Mesenchymal stem cell (in vitro differentiated cells and primary cell): ENCODE measurements at places on chromosomes 11 and 22.

- no peaks in the 10 kb centered on the region for H3K4me1 ChIP-seq
- H3K4me3 ChIP-seq = no peak overlapping the region
- no peaks in the 10 kb centered on the region for H3K27me3 ChIP-seq
- H3K36me3 ChIP-seq = no peaks in the 10 kb centered on the region
- DNase-seq = no peak
Observed at GRCh38 chr11:58276151-58276550, 8.1 kb upstream of the OR10W1 start.

DNA sequence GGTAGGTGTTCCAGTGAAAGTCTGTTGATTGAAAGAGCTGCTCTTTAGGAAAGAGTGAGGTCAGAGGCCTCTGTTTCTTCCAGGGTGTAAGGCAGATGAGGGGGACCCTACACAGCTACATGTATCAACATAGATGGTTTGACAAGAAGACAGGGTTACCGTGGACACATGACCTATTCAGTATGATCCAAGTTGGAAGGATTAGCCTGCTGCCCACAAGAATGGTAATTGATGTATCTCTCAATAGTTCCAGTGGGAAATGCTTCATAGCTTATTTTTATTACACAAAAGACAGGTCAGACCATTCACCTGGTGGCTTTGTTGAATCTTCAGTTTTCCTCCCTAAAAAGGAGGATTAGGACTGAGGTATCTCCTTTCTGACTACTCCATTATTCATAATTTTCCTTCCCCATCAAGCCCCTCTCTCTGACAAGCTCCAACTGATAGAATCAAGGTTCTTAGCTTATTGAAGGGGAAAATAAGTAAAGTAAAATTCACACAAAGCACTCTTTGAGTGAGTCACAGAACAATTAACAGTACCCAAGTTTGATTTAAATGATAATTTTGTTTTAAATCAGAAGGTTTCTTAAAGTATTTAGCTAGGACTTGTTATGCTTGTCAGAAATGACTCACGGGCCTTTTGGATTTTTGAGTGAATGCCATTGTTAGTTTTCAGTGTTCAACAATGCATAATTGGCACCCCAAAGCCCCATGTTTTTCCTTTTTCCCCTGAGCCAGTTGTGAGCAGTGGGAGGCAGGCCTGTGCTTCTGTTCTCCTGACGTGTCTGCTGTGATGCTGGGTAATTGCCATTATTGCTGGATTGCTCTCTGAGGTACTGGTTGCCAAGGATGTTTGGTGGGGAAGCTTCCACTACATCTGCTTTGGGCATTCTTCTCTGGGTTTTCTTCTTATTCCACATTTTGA lies 373.2 kb downstream of the DDX10 start:
- no peaks in the 10 kb centered on the region for H3K36me3 ChIP-seq
- H3K27me3 ChIP-seq = no peaks in the 10 kb centered on the region
- no peak overlapping the region for H3K27ac ChIP-seq
- H3K4me1 ChIP-seq = peaks cover 2% of the 10 kb centered on the region
- no peak for DNase-seq

GRCh38 chr11:120293038-120293800 lies 31.9 kb upstream of the TLCD5 start:
- H3K27ac ChIP-seq = no peak overlapping the region
- no peaks in the 10 kb centered on the region for H3K36me3 ChIP-seq
- H3K4me1 ChIP-seq = no peaks in the 10 kb centered on the region
- DNase-seq = no peak
- H3K4me3 ChIP-seq = no peak overlapping the region

DNA sequence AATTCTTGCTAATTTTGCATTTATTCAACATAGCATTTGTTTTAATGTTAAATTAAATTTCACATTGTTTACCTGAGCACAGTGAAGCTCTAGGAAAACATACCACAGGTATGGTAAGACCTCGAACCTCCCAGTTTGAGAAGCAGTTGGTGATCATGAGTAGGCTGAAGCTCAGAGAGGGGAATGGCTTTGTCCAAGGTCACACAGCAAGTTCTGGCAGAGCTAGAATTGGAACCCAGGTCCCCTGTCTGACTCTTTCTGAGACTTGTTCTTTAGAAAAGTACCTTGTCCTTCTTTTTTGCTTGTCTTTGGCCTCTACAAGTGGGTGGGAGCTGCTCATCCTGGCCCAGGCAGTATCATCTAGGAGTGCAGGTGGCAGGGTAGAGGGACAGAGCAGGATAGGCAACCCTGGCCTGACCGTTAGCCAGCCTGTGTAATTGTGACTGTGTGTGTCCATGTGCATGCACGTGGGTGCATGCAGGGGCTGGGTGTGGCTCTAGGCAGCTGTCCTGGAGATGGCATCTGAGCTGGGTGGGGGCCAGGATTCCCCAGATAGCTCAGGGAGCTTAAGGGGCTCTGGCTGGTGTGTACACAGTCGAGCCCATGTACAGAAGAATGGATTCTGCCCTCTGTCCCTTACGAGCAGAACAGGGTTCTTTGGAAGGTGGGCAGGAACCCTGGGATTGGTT lies 21.6 kb downstream of the PHLDB1 start:
- H3K27ac ChIP-seq = no peak overlapping the region
- H3K36me3 ChIP-seq = peaks cover 95% of the 10 kb centered on the region
- DNase-seq = no peak
- no peak overlapping the region for H3K4me3 ChIP-seq

DNA sequence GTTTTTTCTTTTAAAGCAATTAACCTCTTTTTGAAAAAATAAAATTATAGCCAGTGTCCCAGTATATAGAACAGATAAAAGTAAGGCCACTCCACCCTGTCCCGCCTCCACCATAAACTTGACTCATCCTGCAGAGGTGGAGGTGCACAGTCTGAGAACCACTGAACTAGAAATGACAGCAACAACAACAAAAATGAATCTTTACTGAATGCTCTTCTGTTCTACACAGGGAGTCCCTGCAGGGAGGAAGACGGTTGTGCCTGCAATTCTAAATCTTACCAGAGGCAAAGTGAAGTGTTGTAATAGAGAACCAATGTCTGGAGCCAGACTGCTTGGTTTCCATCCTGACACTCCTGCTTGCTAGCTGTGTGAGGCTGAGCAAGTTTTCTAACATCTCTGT lies 162.3 kb downstream of the FBXO7 start:
- H3K4me3 ChIP-seq = no peak overlapping the region
- no peaks in the 10 kb centered on the region for H3K4me1 ChIP-seq
- no peak overlapping the region for H3K27ac ChIP-seq

DNA sequence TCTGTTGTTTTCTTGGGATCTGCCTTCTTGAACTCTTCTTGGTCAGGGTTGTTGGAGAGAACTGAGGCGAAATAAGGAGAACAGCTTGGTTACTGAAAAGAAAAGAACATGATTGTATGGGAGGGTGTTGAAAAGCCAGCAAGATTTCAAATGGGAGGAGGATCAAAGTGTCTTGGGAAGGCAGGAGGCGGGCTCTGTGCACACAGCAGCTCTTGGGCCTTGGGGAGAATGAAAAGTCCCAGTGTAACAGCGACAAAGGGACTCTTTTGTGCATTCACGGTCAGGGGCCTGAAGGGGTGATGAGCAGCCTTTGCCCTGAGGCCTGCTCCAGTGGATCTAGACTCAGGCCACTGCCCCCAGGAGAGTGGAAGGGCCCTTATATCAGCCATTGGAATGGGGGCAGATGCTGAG lies 135.4 kb downstream of the ADAMTS15 start:
- H3K4me3 ChIP-seq = no peak overlapping the region
- DNase-seq = no peak
- no peaks in the 10 kb centered on the region for H3K36me3 ChIP-seq
- no peaks in the 10 kb centered on the region for H3K27me3 ChIP-seq

DNA sequence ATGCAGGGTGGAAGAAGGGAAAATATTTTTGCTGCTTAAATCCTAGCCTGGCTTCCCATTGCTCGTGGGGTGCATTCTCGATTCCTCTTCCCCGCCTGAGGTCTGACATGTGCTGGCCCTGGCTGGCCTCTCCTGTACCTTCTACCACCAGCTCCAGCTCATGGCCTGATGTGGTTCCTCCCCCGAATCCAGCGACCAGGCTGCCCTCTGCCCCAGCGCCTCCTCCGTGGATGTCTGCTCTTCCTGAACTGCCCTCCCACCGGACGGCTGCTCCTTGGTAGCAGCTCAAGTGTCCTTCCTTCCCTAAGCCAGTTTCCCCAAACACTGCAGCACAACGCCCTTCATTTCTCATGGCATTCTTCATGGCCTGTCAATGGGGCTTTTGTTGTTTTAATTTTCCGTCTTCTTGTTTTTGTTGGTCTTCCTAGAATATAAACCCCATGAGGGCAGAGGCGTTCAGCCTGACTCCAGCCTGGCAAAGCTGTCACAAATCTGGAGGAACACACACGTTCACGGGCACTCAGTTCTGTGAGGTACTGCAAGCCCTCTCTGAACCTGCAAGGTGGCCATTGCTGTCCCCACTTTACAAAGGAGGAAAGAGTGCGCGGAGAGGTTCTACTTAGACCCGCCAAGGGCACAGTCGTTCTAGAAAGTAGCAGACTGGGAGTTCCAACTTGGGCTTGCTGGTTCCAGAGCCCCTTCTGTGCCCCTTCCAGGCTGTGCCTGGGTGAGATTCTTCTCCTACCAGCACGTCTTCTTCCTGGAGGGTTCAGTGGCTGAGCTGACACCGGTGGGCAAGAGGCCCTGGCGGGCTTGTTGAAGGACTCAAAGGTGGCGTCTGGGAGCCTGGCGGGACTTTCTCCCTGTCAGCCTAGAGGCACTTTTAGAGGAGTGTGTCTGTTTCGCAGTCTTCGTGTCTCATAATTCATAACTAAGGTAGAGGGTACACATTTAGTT lies 953 bp upstream of the LRP5 start:
- peak; percentile 13 for DNase-seq
- H3K4me3 ChIP-seq = no peak overlapping the region
- H3K27me3 ChIP-seq = no peaks in the 10 kb centered on the region
- peaks cover 28% of the 10 kb centered on the region for H3K4me1 ChIP-seq

DNA sequence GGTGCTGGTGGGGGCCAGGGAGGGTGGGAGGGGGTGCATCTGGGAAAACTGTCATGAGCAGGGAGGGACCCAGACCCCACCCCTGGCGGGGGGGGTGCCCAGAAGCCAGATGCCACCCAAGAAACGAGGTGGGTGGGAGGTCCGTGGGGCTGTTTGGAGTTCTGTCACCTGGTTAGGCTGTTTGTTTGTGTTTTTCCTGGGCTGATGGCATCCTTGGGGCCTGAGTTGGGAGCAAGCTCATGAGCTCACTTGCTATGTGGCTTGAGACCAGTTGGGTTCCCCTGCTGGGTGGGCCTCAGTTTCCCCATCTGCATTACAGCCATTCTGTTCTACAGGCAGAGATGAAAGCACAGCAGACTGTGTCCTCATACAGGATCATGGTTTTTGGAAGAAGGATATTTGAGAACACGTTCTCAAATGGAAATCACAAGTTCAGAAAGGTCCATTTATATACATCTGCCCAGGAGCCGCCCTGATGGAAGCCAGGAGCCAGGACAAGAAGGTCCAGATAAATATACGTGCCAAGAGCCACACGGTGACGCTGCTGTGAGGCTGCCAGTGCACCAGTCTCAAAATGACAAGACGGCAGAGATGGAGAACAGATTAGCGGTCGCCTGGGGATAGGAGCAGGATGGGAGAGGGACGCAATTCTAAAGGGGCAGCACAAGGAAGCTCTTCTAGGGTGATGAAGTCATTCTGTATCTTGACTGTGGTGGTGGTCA lies 312.9 kb downstream of the MN1 start:
- peaks cover 18% of the 10 kb centered on the region for H3K4me1 ChIP-seq
- DNase-seq = no peak
- no peak overlapping the region for H3K27ac ChIP-seq
- no peaks in the 10 kb centered on the region for H3K27me3 ChIP-seq
- no peak overlapping the region for H3K4me3 ChIP-seq

GRCh38 chr11:74951226-74951625 lies 2.2 kb downstream of the SPCS2 start:
- H3K36me3 ChIP-seq = peaks cover 34% of the 10 kb centered on the region
- H3K27ac ChIP-seq = no peak overlapping the region
- no peak overlapping the region for H3K4me3 ChIP-seq
- no peaks in the 10 kb centered on the region for H3K27me3 ChIP-seq
- H3K4me1 ChIP-seq = peaks cover 5% of the 10 kb centered on the region
- DNase-seq = no peak

- no peak overlapping the region for H3K4me3 ChIP-seq
- peaks cover 57% of the 10 kb centered on the region for H3K36me3 ChIP-seq
- H3K27ac ChIP-seq = no peak overlapping the region
- H3K4me1 ChIP-seq = no peaks in the 10 kb centered on the region
- DNase-seq = no peak
Observed at GRCh38 chr22:30892731-30893221, 75.8 kb downstream of the MORC2 start.

GRCh38 chr22:42342426-42343120 lies 72.1 kb upstream of the TCF20 start:
- H3K4me1 ChIP-seq = peaks cover 19% of the 10 kb centered on the region
- no peak overlapping the region for H3K27ac ChIP-seq
- H3K4me3 ChIP-seq = no peak overlapping the region
- no peak for DNase-seq
- H3K27me3 ChIP-seq = peaks cover 50% of the 10 kb centered on the region

DNA sequence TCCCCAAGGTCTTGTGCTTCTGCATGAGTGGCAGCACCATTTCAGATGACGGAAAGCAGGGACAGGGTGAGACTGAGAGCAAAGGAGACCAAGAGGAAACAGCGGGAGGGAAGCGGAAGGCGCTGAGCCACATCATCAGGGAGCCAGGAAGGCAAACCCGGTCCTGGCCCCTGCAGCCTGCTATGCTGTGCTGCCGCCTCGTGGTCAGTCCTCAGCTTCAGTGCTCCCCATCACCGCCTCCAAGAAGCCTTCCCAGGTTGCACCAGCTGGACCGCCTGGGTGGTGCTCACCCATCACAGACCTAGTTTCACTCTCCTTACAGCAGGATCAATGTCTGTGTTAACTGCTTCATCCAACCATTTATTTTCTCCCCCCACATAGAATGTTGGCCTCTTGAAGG lies 73.0 kb upstream of the PHF21B start:
- DNase-seq = no peak
- H3K27me3 ChIP-seq = peaks cover 40% of the 10 kb centered on the region
- no peak overlapping the region for H3K27ac ChIP-seq

GRCh38 chr11:74720596-74721478 lies 10.4 kb downstream of the CHRDL2 start:
- peaks cover 46% of the 10 kb centered on the region for H3K27me3 ChIP-seq
- no peak overlapping the region for H3K4me3 ChIP-seq
- DNase-seq = peak; percentile 28
- H3K36me3 ChIP-seq = no peaks in the 10 kb centered on the region
- no peaks in the 10 kb centered on the region for H3K4me1 ChIP-seq

GRCh38 chr22:48428631-48429371 lies 1398.9 kb downstream of the BRD1 start:
- peaks cover 15% of the 10 kb centered on the region for H3K27me3 ChIP-seq
- H3K4me1 ChIP-seq = no peaks in the 10 kb centered on the region
- no peak overlapping the region for H3K4me3 ChIP-seq
- no peak overlapping the region for H3K27ac ChIP-seq
- DNase-seq = no peak

- no peak overlapping the region for H3K4me3 ChIP-seq
- H3K27me3 ChIP-seq = no peaks in the 10 kb centered on the region
- peaks cover 3% of the 10 kb centered on the region for H3K36me3 ChIP-seq
- H3K27ac ChIP-seq = no peak overlapping the region
Observed at GRCh38 chr11:66083767-66084166, 13.7 kb downstream of the PACS1 start.

GRCh38 chr11:24965748-24966147 lies 468.9 kb downstream of the LUZP2 start:
- peak; percentile 9 for DNase-seq
- H3K4me3 ChIP-seq = no peak overlapping the region
- no peaks in the 10 kb centered on the region for H3K36me3 ChIP-seq
- no peaks in the 10 kb centered on the region for H3K4me1 ChIP-seq
- no peaks in the 10 kb centered on the region for H3K27me3 ChIP-seq

- H3K27me3 ChIP-seq = no peaks in the 10 kb centered on the region
- peaks cover 5% of the 10 kb centered on the region for H3K4me1 ChIP-seq
- no peak overlapping the region for H3K4me3 ChIP-seq
- H3K27ac ChIP-seq = no peak overlapping the region
- no peak for DNase-seq
- H3K36me3 ChIP-seq = no peaks in the 10 kb centered on the region
Observed at GRCh38 chr11:93288767-93289166, 41.8 kb upstream of the DEUP1 start.
